ENCODE measurements at places on chromosomes 3 and 15. TPM values are rescaled to one million over a fixed set of nuclear protein-coding genes. Genes with fewer than 3 reads are reported as not detected.

The SH2D7 gene
- total RNA-seq: not detected

The AADAC gene
- total RNA-seq: 0.26 TPM

The PLSCR4 gene
- 3.5 TPM for total RNA-seq

The NANOGP8 gene
- not detected for total RNA-seq

The LMAN1L gene
- total RNA-seq: not detected

The CYP19A1 gene
- total RNA-seq: not detected

The PIGBOS1 gene
- 13.4 TPM for total RNA-seq

The CSPG4 gene
- total RNA-seq: 17.5 TPM

The WNT5A gene
- 0.54 TPM for total RNA-seq

The SHF gene
- 3.0 TPM for total RNA-seq

The ACAA1 gene
- 52.0 TPM for total RNA-seq

The LAMB2 gene
- 189 TPM for total RNA-seq

The SEMA3F gene
- 69.6 TPM for total RNA-seq
